Kidney (tissue), 22 donors: ENCODE measurements at places on chromosomes 1 and 21. TPM values are rescaled to one million over a fixed set of nuclear protein-coding genes. Genes with fewer than 3 reads are reported as not detected.

GRCh38 chr1:187041104-187041503, 212.4 kb downstream of the PLA2G4A start:
- no peaks in the 10 kb centered on the region for H3K27me3 ChIP-seq
- H3K36me3 ChIP-seq, result no peaks in the 10 kb centered on the region
- no peak for DNase-seq
- no peak overlapping the region for H3K27ac ChIP-seq
- H3K4me1 ChIP-seq, result no peaks in the 10 kb centered on the region

DNA sequence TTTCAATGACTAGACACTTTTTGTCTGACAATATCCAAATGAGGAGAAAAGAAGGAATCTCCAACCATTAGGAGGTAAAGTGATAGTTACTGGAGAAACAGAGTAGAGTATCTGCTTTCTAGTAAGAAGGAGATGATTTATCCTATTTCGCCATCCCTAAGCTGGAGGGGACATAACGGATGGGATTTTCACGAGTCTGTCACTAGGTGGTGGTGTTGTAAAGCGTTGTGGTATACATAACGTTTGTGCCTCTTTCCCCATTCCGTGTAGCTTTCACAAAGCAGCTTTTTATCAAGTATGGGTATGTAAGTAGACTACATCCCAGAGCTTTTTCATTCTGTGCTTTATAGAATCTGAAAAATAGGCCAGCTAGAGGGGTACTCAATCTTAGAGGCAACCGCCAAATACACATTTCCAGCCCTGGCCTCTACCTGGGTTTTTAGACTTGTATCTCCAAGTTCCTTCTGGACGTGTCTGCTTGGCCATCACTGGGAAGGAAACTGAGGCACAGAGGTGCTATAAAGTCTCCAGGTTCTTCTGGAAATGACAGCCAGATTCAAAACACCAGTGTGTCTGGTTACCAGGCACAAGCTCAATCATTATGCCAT, 33.3 kb upstream of the FAM3B start:
- no peaks in the 10 kb centered on the region for H3K27me3 ChIP-seq
- no peak for DNase-seq
- no peaks in the 10 kb centered on the region for H3K4me1 ChIP-seq
- no peaks in the 10 kb centered on the region for H3K36me3 ChIP-seq
- H3K4me3 ChIP-seq, result no peak overlapping the region
- H3K27ac ChIP-seq, result no peak overlapping the region

DNA sequence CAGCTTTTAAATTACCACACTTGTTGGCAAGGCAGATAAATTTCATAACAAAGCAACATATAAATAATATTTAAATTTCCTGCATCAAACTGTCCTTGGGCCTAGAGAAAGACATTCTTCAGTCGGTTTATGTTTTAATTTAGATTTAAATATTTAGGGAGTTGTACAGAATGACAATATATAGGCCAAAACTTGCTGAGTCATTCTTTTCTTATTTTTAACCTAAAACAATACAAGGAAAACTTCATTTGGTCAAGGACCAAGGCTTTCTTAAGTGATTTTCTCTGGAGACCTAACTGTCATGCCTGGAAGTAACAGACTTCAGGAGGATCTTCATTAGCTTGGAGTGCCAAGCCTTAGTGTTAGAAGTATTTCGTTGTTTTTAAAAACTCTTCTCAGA, 5.6 kb downstream of the MAP10 start:
- no peak for DNase-seq
- no peaks in the 10 kb centered on the region for H3K36me3 ChIP-seq
- H3K4me1 ChIP-seq, result no peaks in the 10 kb centered on the region
- no peak overlapping the region for H3K4me3 ChIP-seq

DNA sequence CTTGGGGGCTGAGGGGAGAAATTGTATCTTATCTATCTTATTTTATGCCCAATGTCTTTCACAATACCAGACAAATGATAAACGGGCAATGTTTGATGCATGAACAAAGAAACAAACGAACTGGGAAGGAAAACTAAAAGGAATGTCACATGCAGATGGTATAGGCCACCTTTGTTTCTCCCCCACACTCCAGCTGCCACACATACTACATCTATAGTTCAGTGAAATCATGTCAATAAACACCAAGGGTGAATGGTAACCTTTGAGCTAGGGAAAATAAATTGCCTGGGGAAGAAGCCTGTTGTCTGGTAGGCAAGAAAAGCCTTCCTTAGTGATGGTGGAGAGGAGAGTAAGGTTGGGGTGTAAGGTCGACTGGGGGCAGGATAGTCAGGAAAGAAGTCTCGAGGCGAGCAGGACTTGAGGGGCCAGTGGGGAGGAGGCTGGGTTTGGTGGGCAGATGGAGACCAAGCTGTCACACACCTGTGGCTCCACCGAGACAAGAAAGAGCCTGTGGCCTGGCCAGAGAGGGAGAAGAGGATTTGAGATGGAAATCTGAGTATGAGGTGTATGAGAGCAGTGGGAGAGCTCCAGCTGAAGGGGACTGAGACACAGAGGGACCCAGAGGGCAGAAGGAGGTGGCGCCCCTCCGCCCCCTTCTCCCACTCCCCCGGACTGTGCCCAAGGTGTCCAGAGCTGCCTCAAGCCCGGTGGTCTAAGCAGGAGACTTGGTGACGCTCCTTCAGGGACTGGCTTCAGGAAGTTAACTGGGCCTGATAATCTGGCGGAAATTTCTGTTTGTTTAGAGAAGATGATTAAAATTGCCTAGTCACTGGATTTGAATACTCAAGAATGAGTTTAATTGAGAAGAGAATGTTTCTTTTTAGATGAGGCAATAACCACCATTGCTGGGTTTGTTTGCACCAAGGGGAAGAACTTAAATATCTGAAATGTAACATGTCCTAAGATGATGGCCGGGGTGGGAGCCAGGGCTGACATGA, 37.3 kb downstream of the ATF3 start:
- no peaks in the 10 kb centered on the region for H3K36me3 ChIP-seq
- H3K4me3 ChIP-seq, result no peak overlapping the region
- no peak for DNase-seq
- no peaks in the 10 kb centered on the region for H3K4me1 ChIP-seq
- no peaks in the 10 kb centered on the region for H3K27me3 ChIP-seq

The UBAP2L gene
- total RNA-seq, result 131 TPM
